ENCODE measurements at places on chromosomes 13 and 19. TPM values are rescaled to one million over a fixed set of nuclear protein-coding genes. Genes with fewer than 3 reads are reported as not detected.

DNA sequence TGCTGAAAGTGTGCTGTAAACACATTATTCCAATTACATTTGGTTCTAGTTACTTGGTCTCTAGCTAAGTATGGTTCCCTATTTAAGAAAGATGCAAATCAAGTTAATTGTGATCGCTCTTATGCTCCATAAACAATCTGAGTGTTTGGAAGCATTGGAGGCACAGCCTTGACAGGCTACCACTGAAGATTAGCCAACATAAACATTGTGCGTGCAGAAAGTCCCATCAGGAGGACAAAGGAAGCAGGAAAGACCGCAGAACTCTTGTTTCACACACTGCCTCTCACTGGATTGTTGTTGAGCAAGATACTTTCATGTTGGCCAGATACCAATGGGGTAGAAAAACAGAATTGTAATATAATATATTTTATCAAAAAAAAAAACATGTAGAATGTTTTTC is 814.4 kb downstream of the EFNB2 start:
- DNase-seq = peak; percentile 79

The PSG1 gene
- not detected for total RNA-seq

The INAFM1 gene
- 3.1 TPM for total RNA-seq

DNA sequence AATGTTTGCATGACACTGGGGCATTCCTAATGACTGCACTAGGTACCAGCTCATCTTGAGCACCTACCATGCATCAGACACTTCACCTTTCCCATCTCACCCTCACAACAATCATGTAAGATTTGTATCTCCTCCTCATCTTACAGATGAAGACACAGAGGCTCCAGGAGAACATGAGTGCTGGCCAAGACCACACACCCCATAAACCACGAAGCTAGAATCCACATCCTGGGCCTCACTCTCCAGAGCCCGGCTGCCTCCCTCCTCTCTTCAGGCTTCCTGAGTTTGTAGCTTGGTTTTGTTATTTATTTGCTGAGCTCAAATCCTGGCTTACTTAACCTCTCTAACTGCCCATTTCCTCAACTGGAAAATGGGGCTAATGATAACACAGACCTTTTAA is 25.9 kb downstream of the FAM216B start:
- DNase-seq = no peak

The ERICH6B gene
- total RNA-seq = not detected

The SAFB2 gene
- 41.2 TPM for total RNA-seq

DNA sequence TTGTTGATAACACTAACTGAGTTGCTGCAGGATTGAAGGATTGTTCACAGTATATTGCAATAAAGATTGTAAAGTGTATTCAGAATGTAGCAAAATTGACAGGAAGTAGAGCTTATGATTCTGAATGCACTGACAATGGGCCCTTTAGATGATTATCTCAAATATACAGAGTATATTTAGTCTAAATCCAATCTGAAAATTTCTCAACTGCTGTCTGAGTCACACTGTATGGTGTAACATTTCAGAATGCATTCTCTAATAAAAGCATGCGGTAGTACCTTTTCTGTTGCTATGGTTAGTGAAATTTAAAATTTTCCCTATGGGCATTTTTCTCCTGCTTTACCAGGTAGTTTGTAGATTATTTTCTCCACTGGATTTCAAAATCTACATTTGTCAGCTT is 365.2 kb downstream of the PCDH17 start:
- DNase-seq = no peak

DNA sequence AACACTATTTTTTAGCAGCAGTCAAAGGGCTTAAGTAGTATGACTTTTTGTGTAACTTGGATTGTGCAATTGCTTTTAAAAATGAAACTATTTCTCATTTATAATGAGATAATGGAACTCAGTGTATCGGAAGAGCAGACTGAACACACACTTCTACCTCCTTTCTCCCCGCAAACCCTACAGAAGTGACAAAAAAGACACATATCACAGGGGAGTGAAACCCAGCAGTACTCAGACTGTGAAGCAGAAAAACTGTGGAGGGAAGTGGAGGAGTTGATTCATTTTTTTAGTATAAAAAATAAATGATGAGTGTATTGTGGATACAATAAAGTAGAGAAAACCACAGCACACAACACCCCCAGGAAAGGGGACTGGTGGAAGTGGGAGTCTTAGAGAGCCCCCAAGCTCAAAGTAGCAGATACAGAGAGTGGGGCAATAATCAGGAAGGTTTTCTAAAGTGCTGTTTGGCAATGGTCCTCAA is 9.7 kb downstream of the LPAR6 start:
- no peak for DNase-seq

DNA sequence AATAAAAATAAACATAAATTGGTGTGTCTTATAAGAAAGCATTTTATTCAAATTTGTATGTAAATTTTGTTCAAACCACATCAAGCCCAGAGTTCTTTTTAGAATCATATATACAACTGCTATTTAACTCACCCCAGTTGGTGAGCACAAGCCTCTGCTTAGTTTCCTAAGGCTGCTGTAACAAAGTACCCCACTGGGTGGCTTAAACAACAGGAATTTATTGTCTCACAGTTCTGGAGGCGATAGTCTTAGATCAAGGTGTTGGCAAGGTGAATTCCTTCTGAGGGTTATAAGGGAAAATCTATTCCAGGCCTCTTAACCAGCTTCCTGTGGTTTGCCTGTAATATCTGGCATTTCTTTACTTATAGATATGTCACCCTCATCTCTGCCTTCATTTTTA is 1133.5 kb downstream of the OLFM4 start:
- no peak for DNase-seq

The PSG3 gene
- not detected for total RNA-seq

GRCh38 chr19:42433503-42434260 is 6.5 kb upstream of the LIPE start:
- DNase-seq = peak; percentile 43

The U2AF2 gene
- total RNA-seq = 64.1 TPM

DNA sequence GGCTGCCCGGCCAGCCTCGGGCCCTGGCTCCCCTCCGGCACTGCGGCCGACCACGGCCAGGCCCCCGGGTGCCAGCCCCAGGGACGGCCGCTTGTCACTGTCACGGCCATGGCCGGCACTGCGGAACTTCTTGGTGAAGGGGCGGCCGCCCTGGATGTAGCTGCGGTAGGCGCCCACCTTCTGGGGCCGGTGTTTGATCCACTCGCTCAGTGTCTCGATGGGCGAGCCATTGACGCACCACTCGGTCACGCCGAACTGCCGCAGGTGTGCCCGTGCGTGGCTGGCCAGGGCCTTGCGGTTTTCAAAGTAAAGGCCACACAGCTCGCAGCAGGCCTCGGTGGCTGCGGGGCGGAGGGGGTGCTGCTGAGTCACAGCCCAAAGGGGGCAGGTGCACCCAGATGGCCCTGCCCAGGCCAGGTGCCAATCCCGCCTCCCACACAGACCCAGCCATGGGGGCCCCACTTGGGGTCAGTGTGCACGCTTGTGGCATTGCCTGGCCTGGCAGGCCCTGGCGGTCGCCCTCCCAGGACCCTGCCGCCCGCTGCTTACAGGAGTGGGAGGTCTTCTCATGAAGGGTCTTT is 6.0 kb upstream of the AKAP8L start:
- no peak for DNase-seq

The SLC10A2 gene
- total RNA-seq = not detected

- DNase-seq = no peak
Measured at GRCh38 chr19:42120276-42120980, 11.8 kb downstream of the POU2F2 start.

DNA sequence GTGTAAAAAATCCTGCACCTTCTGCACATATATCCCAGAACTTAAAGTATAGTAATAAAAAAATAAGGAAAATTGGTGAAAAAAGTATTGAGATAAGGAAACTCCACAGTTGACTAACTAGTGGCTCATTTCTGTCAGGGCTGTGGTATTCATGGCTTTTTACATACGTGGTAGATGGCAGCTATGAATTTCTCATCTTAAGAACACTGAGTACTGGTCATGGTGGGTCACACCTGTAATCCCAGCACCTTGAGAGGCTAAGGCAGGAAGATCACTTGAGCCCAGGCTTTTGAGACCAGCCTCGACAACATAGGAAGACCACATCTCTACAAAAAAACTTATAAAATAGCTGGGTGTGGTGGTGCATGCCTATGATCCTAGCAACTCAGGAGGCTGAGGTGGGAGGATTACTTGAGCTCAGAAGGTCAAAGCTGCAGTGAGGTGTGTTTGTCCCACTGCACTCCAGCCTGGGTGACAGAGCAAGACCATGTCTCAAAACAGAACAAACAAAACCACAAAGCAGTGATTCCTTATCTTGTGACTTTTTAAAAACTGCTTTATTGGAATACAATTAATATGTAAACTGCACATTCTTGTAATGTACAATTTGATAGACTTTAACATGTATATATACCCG is 16.8 kb downstream of the SLAIN1 start:
- no peak for DNase-seq

DNA sequence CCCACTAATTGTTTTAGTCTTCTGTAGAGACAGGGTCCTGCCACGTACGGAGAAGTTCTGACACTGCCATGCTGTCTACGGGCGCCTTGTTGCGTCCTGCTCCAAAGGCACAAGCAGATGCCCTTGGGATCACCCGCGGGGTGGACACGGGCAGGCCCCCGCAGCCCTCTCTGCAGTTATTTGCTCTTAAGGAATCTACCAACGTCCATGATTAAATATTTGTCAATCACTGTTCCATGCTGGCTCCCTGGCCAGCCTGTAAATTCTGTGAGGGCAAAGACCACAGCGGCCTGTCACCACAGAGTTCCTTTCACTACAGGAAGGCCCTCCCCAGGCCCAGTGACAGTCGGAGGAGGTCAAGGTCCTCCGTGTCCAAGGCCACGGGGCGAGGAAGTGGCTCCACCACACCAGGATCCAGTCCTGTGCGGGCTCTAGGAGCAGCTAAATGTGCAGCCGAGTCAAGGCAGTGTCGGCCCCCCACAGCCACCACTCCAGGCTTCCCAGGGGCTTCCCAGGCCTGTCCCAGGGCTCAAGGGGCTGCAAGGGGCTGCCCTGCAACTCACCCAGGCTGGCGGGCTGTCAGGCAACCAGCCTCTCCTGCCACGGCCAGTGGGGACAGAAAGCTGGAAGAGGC is 2.1 kb downstream of the RNF126 start:
- no peak for DNase-seq

DNA sequence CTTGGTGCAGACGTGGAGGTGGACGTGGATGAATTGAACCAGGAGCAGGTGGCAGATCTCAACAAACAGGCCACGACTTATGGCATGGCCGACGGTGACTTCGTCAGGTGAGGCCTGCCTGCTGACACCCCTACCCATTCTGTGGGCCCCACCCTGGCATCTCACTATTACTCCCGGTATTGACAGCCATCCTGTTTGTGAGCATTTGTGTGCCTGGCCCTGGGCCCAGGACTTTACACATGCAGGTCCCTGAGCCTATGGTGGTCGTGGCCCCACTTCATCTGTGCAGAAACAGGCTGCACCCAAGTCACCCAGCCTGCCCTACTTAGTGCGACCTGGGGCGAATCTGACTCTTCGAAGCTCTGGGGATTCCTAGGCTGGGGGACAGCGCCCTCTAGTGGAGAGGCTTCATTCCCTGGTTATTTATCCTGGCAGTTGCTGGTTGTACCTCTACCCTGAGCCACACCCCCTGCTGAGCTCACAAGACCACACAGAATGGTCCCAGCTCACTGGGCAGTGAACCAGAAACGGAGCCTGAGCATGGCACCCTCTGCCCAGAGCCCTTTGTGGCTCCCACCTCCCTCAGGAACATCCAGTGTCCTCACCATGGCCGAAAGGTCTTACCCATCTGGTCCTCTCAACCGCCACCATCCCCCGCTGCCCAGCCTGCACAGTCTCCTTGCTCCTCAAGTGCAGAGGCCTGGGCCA is 16.9 kb downstream of the ZNF296 start:
- DNase-seq = no peak

GRCh38 chr19:3369337-3370213 is 3.2 kb downstream of the NFIC start:
- no peak for DNase-seq

DNA sequence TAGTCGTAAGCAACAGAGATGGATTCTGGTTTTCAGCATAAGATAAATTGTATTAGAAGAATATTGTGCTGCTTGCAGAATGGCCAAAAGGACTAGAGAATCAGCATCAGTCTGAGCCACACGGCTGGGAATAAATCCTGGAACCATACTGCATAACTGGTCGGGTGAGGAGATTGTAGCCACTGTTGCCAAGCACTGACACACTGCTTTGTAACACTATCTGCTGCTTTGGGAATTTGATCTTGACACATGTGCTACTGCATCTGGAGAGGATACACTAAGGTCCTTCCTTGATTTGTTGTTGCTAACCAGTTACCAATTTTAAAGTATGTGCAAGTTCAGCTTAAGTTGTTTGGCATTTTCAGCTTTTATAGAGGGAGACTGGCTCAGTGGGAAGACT is 1.9 kb downstream of the HNRNPA1L2 start:
- DNase-seq = no peak

GRCh38 chr13:105276571-105276970 is 1258.9 kb downstream of the EFNB2 start:
- no peak for DNase-seq

- no peak for DNase-seq
Measured at GRCh38 chr19:16801600-16802013, 27.6 kb upstream of the SIN3B start.

The TLE6 gene
- 0.79 TPM for total RNA-seq

GRCh38 chr19:33407140-33407551 is 33.6 kb downstream of the CEBPG start:
- DNase-seq = no peak

- no peak for DNase-seq
Measured at GRCh38 chr13:59754411-59754810, 409.3 kb downstream of the DIAPH3 start.

GRCh38 chr13:43003010-43003409 is 11.0 kb upstream of the EPSTI1 start:
- DNase-seq = no peak

The MIA gene
- total RNA-seq = 8.8 TPM

DNA sequence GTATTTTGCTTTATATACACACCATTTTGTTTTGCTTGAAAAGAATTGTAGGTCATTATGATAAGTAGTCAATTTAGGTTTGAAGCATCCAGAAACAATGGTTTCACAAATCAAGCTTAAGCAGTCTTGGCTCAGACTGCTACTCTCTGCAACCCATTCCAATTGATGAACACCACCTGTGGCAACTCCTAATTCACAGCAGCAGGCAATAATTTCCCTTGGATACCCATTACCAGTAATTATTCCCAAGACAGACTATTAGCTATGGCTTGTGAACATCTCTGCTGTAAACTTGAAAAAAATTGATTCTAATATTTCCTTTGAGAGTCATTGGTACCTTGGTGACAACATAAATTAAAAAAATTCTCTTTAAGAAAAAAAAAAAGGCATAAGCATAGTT is 299.3 kb upstream of the SLITRK6 start:
- no peak for DNase-seq

The FAAP24 gene
- total RNA-seq = 0.79 TPM

The PLIN4 gene
- 25.7 TPM for total RNA-seq

The GRIK5 gene
- total RNA-seq = 1.8 TPM

GRCh38 chr13:102878481-102878880 is 32.6 kb downstream of the ERCC5 start:
- peak; percentile 17 for DNase-seq

- DNase-seq = no peak
Measured at GRCh38 chr19:17113127-17113785, 37.7 kb downstream of the MYO9B start.

- no peak for DNase-seq
Measured at GRCh38 chr19:42816894-42817293, 51.4 kb upstream of the PSG8 start.

The ZNF709 gene
- total RNA-seq = 10.3 TPM

All from skin of body (tissue), 3 donors.